ENCODE measurements at places on chromosomes 2 and 18.

DNA sequence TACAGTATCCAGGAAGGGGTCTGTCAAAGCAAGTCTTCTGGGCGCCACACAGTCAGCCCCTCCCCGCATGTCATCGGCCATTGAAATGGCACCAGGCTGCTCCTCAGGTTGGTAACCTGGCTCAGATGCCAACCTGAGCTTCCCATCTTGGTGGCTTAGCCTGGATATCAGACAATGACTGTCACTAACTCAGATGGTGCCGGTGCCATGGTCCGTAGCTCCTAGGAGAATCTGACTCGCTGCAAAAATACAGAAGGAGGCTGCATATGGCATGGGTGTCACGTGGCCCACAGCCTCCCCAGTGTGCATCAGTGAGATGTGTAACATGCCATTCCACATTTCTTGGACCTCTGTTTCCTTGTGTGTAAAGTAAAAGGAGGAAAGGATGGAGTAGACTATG, 3.2 kb downstream of the NOSTRIN start:
- DNase-seq = no peak

DNA sequence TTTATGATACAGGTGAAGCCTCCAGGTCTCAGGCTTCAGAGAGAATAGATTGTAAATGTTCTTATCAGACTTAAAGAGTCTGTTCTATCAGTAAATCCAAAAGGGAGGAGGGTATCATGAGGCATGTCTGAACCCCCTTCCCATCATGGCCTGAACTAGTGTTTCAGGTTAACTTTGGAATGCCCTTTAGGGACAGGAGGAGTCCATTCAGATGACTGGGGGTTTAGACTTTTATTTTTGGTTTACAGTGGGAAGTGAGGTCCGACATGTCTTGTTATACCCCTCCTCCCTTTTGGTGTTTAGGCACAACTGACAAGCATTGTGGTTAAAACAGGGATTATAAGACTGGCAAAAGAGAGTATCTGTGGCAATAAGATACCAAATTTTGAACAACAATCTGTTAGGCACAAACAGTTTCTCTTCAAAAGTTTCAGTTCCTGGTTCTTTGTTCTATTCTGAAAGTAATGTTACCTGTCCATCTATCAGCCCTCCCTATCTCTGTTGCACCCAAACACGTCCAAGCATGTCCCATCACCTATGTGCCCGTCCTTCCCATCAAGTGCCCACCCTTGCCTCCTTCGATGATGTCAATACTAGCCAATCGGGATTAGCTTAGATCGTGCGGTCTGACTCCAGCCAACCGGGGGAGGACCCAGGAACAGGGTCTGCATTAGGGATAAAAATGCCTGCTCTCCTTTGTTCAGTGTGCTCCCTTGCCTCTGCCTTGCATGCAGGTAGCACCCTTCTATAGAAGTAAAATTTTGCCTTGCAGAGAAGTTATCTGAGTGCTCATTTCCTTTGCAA, 16.4 kb downstream of the TCF23 start:
- peak; percentile 29 for DNase-seq

- DNase-seq = peak; percentile 39
Measured at GRCh38 chr18:42078711-42079110, 123.7 kb downstream of the PIK3C3 start.

- DNase-seq = peak; percentile 60
Measured at GRCh38 chr2:46010925-46011490, 286.2 kb upstream of the EPAS1 start.

- no peak for DNase-seq
Measured at GRCh38 chr2:151071906-151072305, 189.8 kb downstream of the RBM43 start.
